ENCODE measurements at places on chromosomes 2 and 18.

GRCh38 chr18:78407466-78407844, 572.2 kb upstream of the SALL3 start:
- DNase-seq: no peak

DNA sequence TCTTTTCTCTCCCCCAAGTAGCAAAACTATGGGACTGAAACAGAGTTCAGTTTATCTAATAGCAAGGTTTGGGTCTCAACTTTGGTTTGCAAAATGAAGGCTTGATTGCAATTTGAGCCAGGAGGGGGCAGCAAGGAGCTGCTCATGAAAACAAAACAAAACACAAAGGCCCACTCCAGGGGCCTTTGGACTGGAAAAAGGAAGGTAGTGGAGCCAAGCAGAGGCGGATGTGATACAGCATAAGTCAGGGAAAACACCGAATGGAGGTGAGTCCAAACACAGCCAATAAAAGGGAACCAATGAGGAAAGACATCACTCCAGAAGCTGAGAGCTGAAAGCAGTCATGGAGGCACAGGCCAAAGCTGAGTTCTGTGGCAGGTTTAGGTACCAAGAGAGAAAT, 799.7 kb upstream of the ACVR2A start:
- DNase-seq: no peak

DNA sequence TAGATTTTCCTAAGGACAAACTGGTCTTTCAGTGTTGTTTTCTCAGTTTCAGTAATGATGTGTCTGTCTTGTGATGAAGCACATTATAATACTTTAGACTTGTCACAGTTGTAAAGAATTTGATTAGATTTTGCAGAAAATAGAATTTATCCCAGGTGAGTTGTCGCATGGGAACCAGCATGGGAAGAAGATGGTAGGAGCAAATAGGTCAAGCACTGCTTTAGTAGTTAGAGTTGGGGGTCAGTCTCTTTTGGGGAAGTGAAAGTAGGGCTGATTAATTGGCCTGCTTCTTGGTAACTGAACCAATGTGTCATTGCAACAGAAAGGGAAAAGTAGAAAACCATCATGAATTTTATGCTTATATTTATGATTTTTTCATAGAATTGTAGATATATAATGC, 153.2 kb upstream of the MYO3B start:
- no peak for DNase-seq

GRCh38 chr2:28425464-28425835, 32.8 kb downstream of the FOSL2 start:
- DNase-seq: no peak

DNA sequence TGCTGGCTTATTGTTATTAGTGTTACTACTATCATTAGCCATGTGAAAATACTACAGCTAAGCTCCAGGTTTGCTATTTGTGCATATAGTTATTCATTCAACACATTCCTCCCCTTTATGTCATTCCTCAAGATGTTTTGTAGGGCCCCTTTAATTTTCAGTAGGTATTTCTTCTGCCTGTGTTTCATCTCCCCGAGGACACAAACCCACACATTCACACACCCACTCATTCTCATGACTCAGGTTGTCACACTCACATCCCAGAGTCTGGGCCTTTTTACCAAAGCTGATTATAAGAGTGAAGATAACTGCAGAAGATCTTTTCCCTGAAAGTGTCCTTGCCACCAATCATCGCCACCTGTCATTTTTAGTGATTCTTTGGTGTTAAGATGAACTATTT, 68.6 kb upstream of the SPOPL start:
- DNase-seq: peak; percentile 45

GRCh38 chr2:105005181-105005951, 32.5 kb upstream of the MRPS9 start:
- no peak for DNase-seq

GRCh38 chr18:26425148-26425531, 123.2 kb downstream of the KCTD1 start:
- DNase-seq: no peak

DNA sequence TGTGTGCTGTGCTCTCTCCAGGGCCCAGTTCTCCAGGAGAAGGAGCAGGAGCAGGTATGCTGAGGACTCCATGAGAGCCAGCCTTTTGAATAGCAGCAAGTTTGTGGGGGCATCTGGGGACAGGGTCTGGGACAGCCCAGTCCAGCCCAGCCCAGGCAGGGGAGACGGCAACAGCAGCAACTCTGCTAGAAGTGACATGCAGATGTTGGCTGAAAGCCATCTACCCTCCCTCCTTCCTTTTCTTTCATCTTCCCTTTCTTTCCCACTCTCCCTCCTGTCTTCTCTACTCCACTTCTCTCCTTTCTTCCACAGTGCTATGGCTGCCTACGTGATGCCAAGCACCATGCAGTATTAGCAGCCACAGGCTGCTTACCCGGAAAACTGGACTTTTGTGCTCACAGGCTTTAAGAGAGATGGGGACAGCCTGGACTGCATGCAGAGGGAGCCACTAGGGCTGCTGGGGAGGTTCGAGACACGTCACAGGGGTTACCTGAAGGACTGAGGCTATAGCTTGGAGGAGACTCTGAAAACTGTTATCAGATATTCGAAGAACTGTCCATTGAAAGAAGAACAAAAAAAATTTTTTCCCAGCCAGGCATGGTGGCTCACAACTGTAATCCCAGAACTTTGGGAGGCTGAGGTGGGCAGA, 23.8 kb upstream of the YWHAQ start:
- DNase-seq: no peak

- no peak for DNase-seq
Observed at GRCh38 chr2:27255187-27255586, 7.7 kb downstream of the SLC30A3 start.

DNA sequence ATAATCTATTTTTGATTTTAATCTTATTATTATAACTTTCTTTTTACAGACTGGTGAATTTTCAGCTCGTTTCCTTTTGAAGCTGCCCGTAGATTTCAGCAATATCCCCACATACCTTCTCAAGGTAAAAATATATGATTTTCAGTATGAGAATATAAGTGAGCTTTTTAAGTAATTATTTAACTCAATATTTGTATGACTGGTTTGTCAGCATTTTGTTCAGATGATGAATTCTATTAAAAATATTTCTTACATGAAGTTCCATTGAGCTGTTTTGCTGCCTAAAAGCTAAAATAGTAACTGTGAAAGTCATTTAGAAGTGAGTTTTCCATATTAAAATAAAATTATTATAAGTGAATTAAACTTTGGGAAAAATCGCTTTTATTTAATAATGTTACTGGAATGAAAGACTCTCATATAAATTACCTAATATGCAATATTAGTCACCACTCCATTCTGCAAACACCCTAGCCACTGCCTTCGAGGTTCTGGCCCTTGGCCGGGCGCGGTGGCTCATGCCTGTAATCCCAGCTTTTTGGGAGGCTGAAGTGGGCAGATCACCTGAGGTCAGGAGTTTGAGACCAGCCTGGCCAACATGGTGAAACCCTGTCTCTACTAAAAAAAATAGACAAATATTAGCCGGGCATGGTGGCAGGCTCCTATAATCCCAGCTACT, 155.3 kb downstream of the BABAM2 start:
- no peak for DNase-seq

DNA sequence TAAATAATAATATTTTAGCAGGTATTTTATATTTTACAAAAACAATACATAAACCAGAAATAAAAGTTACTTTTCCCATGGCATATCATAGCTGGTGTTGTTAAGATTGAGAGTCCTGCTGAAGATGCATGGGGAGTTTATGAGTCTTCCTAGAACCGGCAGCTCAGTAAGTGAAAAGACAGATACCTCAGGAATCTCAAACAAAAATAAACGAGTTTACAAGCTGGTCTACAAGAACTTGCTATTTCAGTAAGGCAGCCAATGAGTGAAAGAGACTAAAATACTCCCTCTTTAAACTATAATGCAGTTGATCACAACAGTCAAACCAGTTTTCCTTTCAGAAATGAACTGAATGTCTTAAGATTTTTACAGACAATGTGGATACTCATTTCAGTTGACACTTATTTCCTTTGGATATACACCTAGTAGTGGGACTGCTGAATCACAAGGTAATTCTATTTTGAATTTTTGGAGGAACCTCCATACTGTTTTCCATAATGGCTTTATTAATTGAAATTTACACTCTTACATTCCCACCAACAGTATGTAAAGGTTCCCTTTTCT, 8.9 kb downstream of the GAREM1 start:
- no peak for DNase-seq

DNA sequence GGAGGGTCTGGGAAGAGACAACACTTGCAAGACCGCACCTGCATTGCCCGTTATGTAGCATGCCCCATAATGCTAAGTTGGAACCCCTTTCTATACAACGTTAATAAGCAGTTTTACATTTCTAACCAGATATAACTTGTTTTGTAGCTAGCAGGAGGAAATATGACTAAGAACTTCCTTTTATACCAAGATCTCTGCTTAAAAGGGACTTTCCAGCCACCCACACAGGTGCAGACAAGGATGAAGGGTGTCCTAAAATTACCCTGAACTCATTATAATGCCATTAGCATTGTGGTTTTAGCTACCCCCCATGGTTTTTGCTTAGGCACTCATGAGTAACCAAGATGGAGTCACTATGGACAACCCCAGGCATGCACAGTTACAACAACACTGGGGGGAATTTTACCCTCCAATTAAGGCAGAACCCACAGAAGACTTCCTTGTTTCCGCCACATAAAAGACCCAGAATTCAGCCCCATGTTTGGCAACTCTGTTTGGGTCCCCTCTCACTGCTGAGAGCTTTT, 362.8 kb downstream of the CBLN2 start:
- no peak for DNase-seq

- peak; percentile 56 for DNase-seq
Observed at GRCh38 chr2:101125374-101125773, 25.8 kb downstream of the TBC1D8 start.

DNA sequence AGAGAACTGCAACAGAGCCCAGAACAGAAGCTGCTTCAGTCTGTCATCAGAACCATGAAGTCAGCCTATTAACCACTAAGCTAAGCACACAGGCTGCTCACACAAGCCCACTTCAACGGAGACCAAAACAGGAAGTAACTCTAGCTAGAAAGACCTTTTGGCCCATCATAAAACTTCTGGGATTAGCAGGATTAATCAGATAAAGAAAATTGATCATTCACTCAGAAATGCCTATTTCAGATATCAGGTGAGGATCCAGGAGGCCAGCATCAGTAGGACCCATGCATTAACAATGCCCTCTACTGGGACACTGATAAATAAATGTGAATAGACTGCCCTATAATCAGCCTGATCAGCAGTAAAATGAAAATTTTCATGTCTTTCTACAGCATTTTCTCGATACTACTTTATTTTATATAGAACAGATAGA, 101.4 kb downstream of the WDPCP start:
- no peak for DNase-seq

- DNase-seq: peak; percentile 61
Observed at GRCh38 chr2:61670591-61671501, 132.7 kb upstream of the XPO1 start.

- DNase-seq: no peak
Observed at GRCh38 chr2:33219850-33220275, 256.6 kb upstream of the RASGRP3 start.

GRCh38 chr2:96245609-96246390, 20.0 kb downstream of the TMEM127 start:
- no peak for DNase-seq

Data from epithelial cell of proximal tubule (primary cell).